ENCODE measurements at places on chromosomes 7 and 10.
A peak's percentile ranks its signal among the peaks of the same experiment; 100 is the strongest.

GRCh38 chr10:114632869-114633715 is 25.0 kb downstream of the ABLIM1 start:
- DNase-seq = no peak

DNA sequence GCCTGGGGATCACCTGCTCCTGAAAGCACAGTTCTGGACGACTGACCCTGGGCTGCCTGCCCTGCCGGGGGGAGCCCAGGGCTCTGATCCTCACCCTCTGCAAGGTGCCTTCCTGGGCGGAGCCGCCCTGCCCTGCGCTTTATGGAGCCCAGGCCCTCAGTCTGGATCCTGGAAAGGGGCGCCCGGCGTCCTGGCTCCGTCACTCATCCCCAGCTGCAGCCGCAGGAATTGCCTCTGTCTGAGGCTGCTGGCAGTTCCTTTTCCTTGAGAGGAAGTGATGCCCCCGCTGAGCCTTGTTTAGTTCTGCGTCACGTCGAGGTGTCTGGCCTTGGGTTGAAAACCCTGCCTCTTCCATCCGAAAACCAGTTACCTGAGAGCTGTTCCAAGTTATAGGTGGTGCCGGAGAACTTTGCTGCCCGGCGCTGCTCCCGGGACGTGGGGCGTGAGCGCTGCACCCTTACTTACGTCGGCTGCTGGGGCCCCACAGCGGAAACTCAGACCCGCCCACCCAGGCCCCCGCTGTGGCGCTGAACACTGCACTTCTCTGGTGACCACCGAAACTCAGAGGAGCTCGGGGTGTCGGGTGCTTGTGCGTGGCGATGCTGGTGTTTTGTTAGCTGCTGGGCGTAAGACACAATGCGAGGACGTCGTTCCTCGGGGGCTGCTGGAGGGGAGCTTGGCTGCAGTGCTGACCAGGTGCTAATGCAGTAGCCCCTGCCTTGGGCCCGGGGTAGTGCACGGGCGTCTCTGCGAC is 5.4 kb downstream of the MAFK start:
- DNase-seq = no peak

GRCh38 chr7:152136686-152137085 is 111.2 kb downstream of the GALNT11 start:
- DNase-seq = no peak

DNA sequence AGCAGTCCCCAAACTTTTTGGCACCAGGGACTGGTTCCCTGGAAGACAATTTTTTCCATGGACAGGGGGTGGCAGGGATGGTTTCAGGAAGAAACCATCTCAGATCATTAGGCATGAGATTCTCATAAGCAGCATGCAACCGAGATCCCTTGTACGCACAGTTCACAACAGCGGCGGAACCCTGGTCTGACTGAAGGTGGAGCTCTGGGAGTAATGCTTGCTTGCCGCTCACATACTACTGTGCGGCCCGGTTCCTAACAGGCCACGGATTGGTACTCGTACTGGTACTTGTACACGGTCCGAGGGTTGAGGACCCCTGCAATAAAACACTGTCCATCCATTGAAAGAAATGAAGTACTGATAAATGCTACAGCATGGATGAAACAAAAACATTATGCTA is 32.8 kb downstream of the MKRN1 start:
- no peak for DNase-seq

GRCh38 chr7:155274633-155275355 is 22.9 kb upstream of the INSIG1 start:
- no peak for DNase-seq

DNA sequence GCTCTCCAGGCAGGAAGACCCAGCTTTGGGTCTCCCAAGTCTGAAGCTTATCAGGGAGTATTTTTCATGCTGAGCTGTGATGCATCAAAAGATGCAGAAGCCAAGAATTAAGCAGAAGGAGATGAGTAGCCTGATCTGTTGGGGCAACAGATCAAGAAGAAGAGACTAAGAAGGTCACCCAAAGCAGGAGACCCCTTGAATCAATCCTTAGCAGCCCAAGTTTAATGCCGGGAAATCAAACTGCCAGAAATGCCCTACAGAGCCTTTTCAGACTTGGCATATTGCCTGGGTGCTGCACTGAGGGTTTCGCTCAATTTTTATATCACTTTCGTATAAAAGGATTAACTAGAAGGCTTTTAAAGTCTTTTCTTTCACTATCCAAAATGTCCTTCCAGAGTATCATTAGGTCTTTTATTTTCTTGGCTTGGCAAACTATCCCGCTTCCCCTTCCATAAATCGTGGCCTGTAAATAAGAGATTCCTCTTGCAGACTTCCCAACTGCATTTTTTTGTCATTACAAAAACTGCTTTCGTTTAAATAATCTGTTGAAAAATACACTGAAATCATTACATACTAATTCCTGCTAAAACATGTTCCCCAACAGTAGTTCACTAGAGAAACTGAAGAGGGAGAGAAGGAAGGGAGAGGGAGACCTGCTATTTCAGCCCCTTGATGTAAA is 49.0 kb upstream of the STK17A start:
- no peak for DNase-seq

DNA sequence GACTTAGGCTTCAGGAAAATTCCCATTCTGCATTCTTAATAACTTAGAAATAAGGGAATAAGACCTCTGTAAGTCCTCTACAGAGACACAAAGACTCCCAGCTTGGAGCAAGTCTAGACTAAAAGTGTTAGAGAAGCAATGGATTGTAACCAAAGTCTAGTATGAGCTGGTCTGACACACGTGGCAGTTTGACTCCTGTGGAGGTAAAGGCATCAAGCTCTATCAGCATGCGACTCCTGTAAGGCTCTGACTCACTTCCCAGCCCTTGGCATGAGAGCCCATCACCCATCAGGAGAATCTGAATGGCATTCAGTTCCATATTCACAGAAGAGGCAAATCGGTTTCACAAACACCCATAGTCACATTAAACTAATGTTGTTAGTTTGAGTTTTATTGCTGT is 4.4 kb upstream of the VSTM4 start:
- no peak for DNase-seq

DNA sequence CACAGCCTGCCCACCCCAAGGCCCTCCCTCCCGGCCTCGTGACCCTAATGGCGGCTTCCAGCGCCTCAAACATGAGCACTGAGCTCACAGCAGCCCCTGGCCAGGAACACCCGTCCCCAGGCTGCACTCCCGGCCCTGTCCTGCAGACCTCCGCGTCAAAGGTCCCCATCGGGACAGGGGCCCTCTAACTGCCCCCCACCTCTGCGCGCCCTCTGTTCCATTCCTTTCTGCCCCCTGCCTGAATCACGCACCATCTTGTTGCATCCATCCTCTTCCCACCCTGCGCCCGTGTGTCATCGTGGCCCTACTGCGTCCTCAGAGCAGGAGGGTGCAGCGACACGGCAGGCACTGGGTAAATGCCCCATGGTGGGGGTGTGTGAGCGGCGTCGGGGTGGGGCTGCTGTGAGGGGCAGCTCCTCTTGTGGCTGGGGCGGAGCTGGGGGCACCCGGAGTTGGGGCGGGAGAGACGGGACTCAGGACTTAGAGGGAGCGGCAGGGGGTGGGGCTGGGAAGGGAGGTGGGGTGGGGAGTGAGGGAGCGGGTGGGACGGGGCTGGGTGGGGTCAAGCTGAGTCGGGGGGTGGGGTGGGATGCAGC is 13.4 kb downstream of the SLC29A4 start:
- no peak for DNase-seq

DNA sequence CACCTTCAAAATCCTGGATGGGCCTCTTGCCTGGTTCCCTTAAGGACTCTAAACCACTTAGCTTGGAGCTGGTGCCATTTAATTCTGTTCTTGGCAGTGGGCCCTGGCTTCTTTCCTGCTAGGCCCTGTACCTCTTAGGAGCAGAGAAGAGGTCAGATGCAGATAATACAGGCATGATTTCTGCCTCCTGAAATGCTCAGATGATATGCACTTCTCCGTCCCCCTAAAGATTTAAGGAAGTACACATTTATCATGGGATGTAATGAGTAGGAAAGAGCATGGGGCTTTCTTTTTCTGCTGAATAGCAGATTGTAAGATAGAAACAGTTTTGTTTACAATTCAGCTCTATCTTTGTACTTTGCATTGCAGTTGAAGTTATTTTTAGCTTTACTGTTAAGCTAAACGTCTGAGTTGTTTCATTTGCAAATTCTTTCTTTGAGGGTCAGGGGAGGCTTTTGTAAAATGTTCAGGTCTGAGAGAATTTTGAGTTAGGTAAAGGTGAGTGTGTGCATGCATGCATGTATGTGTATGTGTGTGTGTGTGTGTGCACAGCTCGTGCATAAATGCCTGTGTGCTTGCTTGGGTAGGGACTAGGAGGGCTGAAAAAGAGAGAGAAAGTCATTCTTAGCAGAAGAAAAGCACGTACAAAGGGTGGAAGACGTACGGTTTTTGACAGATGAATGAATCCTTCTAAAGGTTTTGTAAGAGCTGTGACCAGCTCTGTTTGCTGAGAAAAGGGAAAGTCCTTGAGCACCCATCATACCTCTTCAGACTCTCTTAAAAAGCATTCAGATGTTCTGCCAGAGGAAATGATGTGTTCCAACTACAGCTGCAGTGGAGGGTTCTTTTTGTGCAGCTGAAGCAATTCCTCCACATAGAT is 364.2 kb downstream of the AUTS2 start:
- no peak for DNase-seq

GRCh38 chr7:34739651-34740300 is 81.8 kb downstream of the NPSR1 start:
- no peak for DNase-seq

DNA sequence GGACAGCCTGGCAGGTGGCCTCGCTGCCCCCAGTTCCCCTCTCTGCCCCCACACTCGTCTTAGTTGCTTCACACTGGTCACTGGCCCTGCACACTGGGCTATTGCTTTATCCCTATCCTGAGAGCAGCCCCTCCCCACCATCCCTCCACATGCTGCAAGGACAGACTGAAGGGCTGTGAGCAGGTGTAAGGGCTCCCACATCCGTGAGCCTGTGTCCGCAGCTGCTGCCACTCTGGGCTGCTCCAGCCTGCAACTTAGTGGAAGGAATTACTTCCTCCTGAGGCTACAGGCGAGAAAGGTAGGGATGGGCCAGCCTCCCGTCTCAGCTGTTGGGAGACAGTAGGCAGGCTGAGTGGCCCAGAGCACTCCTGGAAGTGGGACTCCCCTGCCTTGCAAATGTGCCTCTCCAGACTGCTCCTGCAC is 3.8 kb downstream of the RARRES2 start:
- no peak for DNase-seq

- DNase-seq = no peak
Measured at GRCh38 chr10:103791291-103791690, 64.1 kb downstream of the SH3PXD2A start.

GRCh38 chr7:42493436-42494198 is 256.6 kb upstream of the GLI3 start:
- DNase-seq = no peak

DNA sequence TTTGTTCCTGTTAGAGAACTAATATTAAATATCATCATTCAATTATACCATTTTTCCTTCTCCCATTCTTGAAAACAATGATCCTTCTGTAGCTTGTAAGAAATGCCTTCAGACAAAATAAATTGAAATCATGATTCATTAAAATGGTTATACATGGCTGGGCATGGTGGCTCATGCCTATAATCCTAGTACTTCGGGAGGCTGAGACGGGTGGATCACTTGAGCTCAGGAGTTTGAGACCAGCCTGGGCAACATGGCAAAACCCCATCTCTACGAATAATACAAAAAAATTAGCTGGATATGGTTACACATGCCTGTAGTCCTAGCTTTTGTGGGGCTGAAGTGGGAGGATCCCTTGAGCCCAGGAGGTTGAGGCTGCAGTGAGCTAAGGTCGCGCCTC is 13.0 kb downstream of the CD36 start:
- no peak for DNase-seq

DNA sequence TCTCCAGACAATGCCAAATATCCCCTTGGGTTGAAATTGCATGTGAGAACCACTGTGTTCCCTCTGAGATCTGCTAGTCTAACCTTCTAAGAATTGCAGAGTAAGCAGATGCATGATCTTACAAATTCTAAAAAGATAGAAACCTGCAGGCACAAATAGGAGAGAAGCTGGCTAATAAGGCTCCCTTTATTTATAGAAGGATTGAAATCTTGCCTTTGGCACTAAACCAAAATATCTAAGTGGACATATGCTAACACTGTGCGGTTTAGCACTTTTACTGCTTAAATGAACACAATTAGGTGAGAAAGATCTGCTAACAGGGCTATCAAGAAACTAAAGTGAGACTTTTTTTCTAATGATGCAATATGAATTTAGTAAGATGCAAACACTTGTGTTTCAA is 225.5 kb downstream of the DOCK4 start:
- no peak for DNase-seq

- DNase-seq = peak; percentile 7
Measured at GRCh38 chr10:48215486-48216203, 58.9 kb downstream of the FRMPD2 start.

- no peak for DNase-seq
Measured at GRCh38 chr10:78494179-78494578, 460.5 kb downstream of the RPS24 start.

- DNase-seq = no peak
Measured at GRCh38 chr7:64993901-64994300, 3.1 kb upstream of the ZNF117 start.

DNA sequence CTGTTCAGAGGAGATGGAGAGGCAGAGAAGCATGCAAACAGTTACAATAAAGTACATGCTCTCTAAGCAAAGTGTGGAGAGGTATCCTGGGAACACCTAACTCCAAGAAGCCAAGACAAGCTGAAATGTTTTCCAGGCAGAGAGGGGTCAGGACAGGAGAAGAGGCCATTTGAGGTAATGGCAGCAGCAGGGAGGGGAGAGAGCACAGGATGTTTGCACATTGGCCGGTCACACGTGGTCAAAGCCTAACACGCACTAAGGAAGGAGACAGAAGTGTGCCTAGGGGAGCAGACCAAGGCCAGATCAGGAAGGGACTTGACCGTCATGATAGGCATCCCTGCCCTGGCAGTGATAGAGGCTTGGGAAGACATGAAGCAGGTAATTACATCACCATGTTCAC is 101.5 kb downstream of the CTTNBP2 start:
- no peak for DNase-seq

GRCh38 chr7:39212876-39213275 is 235.2 kb downstream of the POU6F2 start:
- DNase-seq = no peak

DNA sequence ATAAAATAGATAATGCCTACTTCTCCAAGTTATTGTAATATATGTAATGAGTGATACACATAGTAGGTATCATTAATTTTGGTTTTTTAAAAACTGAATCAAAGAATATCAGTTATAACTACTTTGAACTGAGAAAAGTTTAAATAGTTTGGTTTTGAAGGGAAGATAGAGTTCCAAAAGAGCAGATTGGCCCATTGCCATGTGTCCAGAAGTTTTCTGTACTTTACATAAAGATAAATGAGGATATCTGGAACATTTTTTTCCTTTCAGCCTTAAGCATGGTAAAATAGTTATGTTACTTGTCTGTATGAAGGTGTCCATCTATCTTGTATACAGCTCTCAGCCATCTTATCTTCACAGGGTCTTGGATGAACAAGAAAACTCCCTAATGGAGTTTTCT is 97.9 kb upstream of the MXI1 start:
- DNase-seq = no peak

GRCh38 chr10:76086761-76087639 is 655.6 kb downstream of the LRMDA start:
- no peak for DNase-seq

Data from stimulated activated CD8-positive, alpha-beta memory T cell treated with anti-CD3 and anti-CD28 coated beads, Interleukin-2, amount 100 ng/mL, for 48 hours (primary cell).